NCI-H524 treated with DMSO at 0.1 percent for 48 hours (cell line): ENCODE measurements at places on chromosomes 1 and 21.

DNA sequence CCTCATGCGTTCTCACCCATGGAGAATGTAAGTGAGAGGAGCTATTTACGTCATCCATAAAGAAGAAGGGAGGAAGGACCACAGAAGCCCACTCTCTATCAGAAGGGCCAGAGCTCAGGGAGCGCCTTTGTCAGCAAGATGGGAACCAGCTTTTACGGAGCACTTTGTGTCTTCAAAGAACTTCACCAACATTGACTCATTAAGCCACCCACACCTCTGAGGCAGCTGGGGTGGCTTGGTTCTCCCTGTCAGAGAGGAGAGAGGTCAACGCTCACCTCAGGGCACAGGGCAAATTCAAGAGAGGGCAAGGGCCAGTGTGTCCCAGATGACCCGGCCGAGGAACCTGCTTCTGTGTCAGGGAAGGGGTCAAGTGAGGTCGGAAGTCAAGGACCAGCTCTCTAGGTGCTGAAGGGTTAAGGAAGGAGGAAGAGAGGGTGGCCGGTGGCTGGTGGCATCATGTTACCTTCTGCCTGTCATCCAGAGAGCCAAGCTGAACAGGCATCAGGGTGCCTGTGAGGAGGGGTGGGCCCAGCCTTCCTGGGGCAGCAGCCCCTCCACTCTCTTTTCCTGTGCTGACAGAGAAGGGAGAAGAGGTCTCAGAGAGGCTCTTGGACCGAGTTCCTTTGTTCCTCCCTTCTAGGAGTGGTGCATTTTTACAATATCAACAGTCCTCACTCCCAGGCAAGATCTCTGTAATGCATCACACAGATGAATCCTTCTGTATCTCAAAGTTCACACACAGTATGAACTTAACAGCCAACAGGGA is 109.0 kb downstream of the ETS2 start:
- DNase-seq = no peak

- peak; percentile 5 for DNase-seq
Observed at GRCh38 chr1:17239420-17239819, 9.5 kb upstream of the PADI3 start.

DNA sequence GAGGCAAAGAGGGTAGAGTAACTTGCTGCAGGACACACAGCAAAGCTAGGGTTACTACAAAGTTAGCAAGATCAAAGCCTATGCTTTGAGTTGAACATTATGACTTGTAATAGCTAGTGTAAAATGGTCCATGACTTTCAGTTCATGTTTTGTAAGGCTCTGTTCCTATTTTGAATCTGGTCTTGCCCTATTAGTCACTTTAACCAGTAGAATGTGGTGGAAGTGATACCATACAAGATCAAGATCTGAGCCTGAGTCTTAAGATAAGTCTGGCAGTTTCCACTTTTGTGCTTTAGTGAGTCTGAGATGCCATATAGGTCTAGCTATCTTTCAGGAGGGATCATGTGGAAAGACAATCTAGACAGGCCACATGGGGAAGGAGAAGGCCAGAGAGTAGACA is 282.1 kb upstream of the BRINP3 start:
- no peak for DNase-seq

GRCh38 chr1:67335411-67335810 is 27.7 kb downstream of the IL12RB2 start:
- no peak for DNase-seq

DNA sequence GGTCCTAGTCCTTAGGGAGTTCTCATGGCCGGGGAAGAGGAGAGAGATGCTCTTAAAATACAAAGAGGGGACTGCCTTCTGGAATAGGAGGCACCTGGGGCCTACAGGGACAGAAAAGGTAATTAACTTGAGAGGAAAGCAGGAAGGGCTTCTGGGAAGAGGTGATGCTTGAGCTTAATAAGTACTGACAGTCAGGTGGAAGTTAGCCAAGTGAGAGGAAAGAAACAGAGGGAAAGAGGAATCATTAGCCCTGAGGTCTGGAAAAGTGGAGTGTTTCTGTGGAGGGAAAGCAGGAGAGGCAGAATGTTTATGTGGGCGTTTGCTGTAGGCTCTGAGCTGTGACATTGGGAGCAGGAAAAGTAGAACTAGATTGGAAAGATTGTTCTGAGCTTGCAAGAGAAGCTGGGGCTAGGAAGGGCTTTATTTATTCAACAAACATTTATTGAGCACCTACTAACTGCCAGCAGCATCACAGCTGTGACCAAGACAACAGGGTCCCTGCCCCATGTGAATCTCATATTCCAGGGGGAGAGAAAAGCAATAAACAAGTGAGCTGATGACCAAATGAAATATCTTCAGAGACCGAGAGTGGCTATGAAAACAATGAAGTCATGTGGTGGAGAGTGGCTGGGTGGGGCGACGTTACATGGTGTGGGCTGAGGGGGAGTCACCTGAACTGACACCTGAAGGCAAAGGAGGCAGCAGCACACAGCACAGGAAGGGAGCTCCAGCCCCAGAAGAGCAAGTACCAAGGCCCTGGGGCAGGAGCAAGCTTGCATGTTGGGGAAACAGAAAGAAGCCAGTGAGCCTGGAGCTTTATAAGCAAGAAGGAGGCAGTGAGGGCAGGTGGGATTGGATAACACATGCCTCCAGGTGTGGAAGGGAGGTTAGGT is 4.4 kb upstream of the FNDC5 start:
- DNase-seq = no peak

DNA sequence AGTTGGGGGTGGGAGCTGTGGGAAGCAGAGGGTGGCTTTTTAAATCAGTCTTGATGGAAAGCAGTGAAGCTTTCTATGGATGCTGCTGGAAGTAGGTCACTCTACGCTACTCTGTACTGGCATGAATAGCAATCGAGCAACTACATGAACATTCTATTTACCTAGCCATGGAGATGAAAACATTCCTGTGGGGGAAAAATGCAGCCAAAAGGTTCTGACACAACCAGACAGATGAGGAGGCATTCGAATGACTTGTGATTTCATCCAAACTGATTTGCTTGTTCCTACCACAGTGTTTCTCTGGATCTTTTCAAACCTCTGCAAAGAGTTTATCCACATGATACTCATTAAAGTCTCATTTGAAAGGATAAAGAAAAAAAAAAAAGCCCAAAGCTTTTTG is 95.0 kb downstream of the ASTN1 start:
- DNase-seq = no peak

DNA sequence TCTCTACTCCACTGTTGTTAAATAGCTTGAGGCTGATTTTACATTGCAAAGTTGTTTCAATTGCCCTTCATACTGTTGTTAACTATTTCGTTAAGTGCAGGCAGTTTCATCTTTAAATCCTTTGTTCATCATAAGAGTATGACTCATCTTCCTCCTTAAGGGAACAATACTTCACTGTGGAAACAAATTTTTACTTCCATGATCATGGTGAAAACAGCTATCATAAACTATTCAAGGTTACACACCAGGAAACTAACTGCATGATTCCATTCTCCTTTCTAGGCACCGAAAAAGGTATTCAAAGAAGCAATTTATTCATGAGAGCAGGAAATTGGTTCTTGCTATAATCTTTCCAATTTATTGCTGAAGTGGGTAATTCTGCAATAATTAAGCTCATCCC is 593.2 kb downstream of the LRRIQ3 start:
- DNase-seq = no peak
